Natural killer cell (primary cell): ENCODE measurements at places on chromosomes 7 and 10.

DNA sequence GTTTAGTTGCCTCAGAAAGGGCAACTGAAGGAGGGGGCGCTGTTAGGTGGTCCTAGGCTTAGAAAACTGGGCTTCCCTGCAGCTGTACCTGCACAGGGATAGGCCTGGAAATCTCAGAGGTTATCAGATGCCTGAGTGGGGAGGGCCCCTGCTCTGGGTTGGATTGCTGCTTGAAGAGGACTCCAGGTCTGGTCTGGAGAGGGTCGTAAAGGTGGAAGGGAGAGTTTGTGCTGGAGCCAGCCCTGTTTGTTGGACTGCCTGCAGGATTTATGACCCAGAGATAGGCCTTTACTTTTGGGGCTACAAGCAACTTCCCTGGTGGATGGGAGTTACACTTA, 765.9 kb downstream of the GRID1 start:
- no peak for DNase-seq

DNA sequence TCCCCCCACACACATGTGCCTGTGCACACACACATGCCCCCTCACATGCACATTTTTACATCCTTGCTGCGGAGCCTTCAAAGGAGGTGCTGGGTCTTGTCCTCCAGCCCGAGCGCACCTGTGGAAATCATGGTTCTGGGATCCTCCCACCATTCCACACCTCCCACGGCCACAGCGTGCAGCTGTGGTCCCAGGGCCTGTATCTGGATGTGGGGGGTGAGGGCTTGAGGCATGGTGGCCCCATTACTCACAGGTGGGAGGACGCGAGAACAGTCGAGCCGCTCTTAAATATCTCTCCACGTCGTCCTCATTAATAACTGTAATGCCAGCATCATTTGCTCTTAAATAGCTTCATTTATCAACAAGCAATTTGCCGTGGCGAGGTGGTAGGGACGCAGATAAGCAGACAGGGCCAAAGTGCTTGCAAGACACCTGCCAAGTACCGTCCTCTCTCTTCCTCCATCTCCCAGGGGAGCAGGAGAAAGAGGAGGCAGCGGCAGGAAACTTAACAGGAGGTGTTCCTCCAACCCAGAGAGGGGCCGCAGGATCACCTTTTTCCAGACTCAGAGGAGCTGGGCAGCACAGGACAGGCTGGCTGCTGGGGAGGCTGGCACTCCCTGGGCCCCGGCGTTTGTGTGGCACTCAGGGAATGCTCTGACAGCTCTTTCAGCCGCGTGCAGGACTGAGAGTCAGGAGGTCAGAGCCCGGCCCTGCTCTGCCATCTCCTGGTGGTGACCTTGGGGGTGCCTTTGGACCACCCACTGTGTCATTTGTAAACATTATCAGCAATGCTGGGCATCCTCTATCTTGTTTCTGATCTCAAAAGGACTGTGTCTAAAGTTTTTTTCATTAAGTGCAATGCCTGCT, 87.4 kb downstream of the CDH23 start:
- DNase-seq: no peak

GRCh38 chr10:29254123-29255046, 34.5 kb upstream of the LYZL1 start:
- DNase-seq: no peak

DNA sequence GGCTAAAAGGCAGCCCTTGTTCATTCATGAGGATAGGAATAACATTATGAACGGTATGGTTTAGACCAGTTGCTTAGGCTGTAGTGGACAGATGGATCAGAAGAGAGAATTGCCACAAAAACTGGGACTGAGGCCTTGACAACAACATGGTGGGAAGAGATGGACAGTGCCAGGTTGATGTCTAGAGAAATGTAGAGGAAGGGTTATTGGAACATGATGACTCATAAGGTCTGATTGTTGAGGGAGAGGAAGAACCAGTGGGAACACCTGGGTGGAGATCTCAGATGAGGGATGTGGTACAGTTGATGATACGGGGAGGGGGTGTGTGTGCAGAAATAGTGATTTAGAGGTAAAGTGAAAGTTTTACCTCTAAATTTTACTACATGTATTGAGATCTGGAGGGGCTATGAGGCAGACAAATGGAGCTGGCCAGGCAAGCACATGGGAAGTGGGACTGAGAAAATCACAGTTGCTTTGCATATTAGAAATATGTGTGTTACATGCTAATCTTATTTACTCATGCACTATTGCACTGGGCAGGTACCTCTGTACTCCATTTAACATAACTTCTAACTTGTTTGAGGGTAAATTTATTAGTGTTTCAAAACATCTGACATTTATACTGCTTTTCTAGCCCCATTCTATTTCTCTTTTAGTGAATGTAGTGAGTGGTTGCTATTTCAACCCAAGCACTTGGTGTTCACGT, 65.6 kb downstream of the PLCE1 start:
- DNase-seq: no peak

GRCh38 chr10:95278061-95278988, 12.5 kb downstream of the PDLIM1 start:
- no peak for DNase-seq

GRCh38 chr10:83346266-83346910, 792.9 kb upstream of the GHITM start:
- no peak for DNase-seq

DNA sequence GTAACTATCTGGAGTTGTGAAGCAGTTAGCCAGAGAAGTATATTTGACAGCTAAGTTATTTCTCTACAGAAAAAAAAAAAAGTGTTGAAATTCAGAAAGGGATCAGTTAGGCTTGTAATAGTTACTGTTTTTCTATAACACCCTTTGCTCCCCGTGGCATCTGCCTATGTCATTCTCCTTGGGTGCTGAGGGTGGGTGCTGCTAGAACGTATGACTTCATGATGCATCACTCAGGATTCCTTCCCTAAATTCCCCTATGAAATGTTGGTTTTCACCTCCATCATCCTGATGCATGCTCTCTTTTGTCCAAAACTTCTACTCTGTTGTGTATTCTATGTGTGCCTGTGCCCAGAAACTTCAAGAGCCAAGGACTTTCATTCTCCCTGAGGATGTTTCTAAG, 536.4 kb downstream of the GRM8 start:
- no peak for DNase-seq

- DNase-seq: no peak
Measured at GRCh38 chr10:22531008-22531407, 183.4 kb downstream of the PIP4K2A start.

DNA sequence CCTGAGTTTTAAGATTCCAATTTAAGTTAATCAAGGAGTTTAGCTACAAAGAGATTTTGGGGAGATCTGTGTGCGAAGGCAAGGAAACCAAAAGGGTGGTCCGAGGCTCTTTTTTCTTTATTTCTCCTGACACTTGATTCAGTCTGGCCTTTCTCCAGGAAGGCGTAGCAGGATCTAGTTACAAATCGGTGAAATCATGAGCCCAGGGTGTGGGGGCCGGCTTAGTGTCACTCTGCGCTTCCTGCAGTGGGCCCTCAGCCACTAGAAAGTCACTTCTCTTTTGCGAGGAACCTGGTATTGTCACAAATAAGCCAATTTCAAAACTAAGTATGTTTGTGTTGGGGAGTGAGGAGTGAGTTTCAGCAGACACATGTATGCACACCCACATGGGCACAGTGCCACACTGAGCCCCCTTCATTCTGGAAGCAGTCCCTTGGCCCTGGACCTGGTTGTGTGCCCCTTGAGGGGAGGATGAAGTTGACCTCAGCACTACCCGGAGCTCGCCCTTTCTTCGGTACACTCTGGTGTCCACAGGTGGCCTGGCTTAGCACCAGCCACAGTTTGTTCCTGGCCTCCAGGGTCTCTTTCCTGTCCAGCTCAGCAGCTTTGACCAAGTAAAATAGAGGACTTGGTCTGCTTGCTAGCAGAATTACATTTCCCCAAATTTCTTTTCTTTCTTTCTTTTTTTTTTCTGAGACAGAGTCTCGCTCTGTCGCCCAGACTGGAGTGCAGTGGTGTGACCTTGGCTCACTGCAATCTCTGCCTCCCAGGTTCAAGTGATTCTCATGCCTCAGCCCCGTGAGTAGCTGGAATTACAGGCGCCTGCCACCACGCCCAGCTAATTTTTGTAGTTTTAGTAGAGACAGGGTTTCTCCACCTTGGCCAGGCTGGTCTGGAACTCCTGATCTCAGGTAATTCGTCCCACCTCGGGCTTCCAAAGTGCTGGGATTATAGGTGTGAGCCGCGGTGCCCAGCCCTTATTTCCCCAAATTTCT, 84.0 kb upstream of the BTBD16 start:
- no peak for DNase-seq

DNA sequence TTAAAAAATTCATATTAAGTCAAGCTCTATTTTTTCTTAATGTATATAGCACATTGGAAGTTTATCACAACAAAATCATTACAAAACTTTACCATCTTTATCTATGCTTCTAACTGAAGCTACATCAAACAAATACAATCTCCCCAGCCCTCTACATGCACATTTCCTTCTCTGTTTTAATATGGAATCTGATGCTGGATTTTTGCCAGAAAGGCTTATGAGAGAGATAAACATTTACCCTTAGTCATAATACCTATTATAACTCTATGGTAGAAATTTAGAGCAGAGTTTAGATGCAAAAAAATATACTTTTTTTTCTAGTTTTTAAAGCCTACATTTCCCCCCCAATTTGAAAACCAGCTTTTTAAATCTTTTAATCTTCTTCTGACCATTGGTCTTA, 1198.6 kb downstream of the GATA3 start:
- no peak for DNase-seq

- no peak for DNase-seq
Measured at GRCh38 chr10:11646450-11646849, 35.0 kb upstream of the USP6NL start.

- DNase-seq: no peak
Measured at GRCh38 chr10:8075282-8076260, 21.1 kb downstream of the GATA3 start.

GRCh38 chr7:88184848-88185304, 35.0 kb downstream of the SRI start:
- no peak for DNase-seq

- DNase-seq: no peak
Measured at GRCh38 chr7:108094346-108094745, 35.8 kb downstream of the LAMB4 start.

DNA sequence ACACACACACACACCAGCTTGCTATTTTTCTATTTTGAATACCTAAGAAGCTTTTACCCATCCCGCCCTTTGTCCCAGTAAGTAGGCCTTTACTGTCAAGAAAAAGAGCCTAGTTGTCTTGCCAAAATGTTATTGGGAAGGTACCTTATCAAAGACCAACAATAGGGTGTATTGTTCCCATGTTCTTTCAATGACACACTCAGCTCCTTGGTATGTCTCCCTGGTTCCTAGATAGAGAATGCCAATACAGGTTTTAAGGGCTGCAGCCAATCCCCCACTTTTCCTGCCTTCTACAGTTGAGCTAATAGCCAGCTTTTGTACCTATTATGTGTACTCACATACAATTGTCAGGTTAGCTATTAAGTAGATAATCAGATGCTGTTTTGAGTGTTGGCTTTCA, 92.0 kb upstream of the LRRTM3 start:
- no peak for DNase-seq

DNA sequence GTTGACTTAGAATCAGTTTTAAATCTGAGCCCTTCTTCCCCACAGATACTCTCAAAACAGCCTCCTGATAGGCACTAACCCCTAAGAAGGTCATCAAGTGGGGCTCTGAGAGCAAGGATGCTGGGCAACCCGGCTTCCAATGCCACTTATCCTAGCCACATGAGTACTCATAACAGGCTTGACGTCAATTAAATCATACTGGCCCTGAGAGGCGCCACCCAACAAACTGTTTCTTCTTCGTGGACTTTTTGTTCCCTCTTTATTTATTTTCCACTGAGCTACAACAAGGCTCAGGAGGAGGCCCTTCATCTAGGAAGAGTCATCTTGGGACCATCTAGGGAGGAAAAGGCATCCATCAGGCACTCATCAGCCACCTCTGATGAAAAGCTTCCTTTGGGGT, 255.9 kb downstream of the KCNMA1 start:
- DNase-seq: no peak

GRCh38 chr7:5758286-5758685, 23.2 kb downstream of the RNF216 start:
- no peak for DNase-seq

DNA sequence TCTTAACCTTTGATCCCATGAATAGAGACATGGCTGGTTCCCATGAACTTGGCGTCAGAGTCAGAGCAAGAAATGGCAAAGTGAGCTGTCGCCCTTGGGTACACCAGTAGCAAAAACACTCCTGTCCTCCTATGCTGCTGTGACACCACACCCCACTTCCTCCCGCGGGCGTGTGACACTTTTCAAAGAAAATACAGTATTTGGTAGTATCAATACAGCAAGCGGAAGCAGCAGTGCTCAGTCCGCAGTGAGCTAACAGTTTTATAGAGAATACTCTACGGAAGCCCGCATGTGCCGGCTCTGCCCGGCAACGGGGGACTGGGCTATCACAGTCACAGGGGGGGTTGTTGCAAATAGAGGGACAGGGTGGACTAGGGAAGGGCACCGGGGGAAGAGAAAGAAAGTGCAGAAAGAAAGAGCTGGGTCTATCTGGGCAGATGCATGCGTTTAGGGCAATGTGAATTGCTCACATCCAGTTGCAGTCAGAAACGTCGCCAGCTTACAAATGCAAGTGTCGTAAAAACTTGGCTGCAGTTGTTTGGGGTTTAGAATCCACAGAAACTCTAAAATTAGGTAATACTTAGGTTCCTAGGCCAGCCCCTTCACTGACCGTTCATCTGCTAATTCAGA, 49.8 kb downstream of the PRKCQ start:
- peak; percentile 88 for DNase-seq

GRCh38 chr10:60549686-60550085, 160.0 kb upstream of the ANK3 start:
- DNase-seq: no peak

- DNase-seq: no peak
Measured at GRCh38 chr7:105493923-105494315, 28.2 kb downstream of the PUS7 start.

DNA sequence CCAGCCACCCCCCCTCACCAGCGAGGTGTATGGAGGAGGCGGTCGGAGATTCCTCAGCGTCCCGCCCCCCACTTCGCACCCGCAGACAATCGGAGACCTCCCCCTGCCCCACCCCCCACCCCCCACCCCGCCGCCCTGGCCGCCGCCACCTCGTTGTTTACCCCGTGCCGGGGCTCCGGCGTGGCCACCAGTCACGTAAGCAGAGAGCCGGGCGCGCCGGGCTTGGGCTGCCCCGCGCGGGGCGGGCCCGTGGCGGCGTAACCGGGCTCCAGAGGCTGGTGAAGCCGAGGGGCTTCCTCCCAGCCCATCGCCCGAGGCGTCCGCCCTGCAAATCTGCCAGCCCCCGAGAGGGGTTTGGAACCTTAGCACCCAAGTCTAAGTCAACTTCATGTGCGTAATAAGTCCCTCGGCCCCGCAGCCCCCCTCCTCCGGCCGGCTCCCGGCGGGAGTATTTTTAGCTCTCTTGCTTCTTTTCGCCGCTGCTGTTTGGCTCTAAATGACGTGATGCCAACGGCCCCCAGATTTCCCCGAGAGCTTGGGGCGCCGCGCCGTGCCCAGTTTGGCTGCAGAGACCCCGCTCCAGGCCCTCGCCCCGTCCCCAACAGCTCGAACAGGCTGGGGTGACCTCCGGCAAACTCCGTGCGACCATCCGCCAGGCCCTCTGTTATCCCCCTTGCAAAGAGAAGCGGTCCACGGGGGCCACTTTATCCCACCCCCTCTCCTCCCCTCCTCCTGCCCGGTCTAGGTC, 2.7 kb downstream of the MXI1 start:
- DNase-seq: no peak

- no peak for DNase-seq
Measured at GRCh38 chr10:80253266-80253962, 36.0 kb downstream of the MAT1A start.

- no peak for DNase-seq
Measured at GRCh38 chr7:138958391-138958956, 22.7 kb downstream of the KIAA1549 start.

GRCh38 chr10:19638182-19638895, 177.9 kb upstream of the PLXDC2 start:
- no peak for DNase-seq

- no peak for DNase-seq
Measured at GRCh38 chr7:6346581-6346980, 74.2 kb upstream of the CYTH3 start.
